ENCODE measurements at places on chromosomes 7 and 10.

DNA sequence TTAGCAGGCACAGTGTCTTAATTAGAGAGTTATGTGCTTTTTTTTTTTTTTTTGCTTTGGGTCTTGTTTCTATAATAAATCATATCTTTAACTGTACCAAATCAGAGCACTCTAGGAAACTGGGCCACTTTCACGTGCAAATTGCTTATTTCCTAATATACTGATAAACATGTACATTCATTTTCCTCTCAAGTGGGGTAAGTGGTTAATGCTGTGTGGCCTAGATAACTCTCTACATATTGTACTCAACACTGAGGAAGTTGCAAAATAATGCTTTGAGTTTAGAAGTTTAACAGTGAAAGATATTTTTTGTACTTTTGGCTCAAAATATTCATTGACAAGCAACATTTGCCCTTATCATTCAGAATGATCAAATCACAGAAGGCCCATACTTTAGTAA lies 115.9 kb upstream of the IFRD1 start:
- no peak for DNase-seq

DNA sequence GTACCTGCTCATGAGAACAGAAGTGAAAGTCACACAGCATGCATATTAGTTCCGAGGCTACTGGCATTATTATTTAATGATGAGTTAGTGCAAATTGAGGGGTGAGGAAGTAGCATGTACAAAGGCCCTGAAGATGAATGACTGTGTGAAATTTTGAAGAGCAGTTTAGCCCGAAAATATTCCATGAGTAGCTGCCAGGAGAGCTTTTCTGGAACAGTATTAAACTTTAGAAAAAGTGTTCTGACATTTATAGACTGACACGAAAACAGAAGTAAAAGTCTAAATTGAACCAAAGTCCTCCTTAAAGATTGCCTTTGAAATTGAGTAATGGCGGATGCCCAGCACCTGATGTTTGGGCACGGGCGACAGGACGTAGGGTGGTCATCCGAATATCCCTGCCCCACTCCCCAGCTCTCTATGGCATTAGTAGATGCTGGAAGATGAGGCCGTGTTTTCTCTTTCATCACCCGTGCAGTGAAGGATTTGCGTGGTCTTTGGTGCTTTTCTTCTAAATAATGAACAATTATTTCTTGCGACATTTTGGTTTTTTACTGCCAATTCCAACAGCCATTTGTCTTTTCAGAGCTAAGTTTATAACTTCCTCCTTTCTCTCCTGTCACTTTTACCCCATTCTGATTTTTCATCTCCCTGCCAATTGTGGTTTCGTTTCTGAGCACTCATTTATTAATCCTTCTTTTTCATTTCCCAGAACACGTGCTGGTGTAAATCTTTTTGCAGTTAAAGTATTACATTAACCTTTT lies 192.6 kb downstream of the MGMT start:
- no peak for DNase-seq

GRCh38 chr10:59470570-59470969 lies 108.2 kb upstream of the FAM13C start:
- DNase-seq: no peak

DNA sequence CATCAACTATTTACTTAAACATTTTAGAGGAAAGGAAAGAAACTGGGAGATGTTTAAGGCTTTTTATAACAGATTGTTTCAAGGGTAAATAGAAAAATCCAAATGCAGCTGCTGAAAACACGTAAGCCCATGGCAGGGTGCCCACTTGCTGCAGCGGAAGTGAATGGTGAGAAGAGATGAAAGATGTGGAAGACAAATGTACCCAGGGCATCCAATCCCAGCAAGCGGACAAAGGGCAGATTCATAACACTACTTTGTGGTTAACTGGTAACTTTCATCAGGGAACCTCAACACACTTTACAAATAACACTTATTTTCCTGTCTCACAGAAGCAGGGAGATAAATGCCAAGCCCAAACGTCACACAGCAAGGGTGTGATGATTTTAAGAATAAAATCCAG lies 358.4 kb downstream of the KCNMA1 start:
- DNase-seq: no peak

DNA sequence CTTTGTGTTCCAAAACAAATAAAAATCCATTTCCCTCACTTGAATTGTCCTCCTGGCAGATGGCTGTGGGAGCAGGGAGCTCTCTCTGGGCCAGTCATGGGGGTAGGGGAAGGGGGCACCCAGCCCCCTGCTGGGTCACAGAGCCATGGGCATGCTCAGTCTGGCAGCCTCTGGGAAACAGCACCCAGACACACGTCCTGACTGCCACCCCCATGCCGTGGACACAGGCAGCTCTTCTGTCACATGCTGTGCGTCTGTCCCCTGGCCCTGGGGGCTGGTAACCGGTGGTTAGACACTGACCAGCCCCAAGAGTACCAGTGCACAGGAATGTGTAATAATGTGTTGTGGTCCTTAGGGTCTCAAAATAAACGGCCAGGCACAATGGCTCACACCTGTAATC lies 47.0 kb downstream of the RASGEF1A start:
- no peak for DNase-seq

GRCh38 chr7:69359003-69359700 lies 239.1 kb upstream of the AUTS2 start:
- DNase-seq: no peak

- DNase-seq: no peak
Measured at GRCh38 chr10:125164421-125164820, 4.1 kb upstream of the CTBP2 start.
